ENCODE measurements at places on chromosomes 1 and 21. TPM values are rescaled to one million over a fixed set of nuclear protein-coding genes. Genes with fewer than 3 reads are reported as not detected.

RHD gene
- not detected for total RNA-seq

- H3K4me1 ChIP-seq: peaks cover 16% of the 10 kb centered on the region
- no peaks in the 10 kb centered on the region for H3K36me3 ChIP-seq
- H3K27ac ChIP-seq: peak overlapping the region; percentile 56
- H3K4me3 ChIP-seq: no peak overlapping the region
- peak; percentile 10 for DNase-seq
Observed at GRCh38 chr21:17002594-17003257, 510.1 kb upstream of the CXADR start.

GRCh38 chr1:35486858-35487408, 70.3 kb downstream of the KIAA0319L start:
- H3K27ac ChIP-seq: no peak overlapping the region
- H3K4me3 ChIP-seq: no peak overlapping the region
- no peaks in the 10 kb centered on the region for H3K27me3 ChIP-seq
- H3K36me3 ChIP-seq: no peaks in the 10 kb centered on the region
- no peaks in the 10 kb centered on the region for H3K4me1 ChIP-seq

TCHHL1 gene
- total RNA-seq: not detected

FCRL4 gene
- 0.48 TPM for total RNA-seq

- no peak overlapping the region for H3K27ac ChIP-seq
- H3K4me1 ChIP-seq: peaks cover 14% of the 10 kb centered on the region
- no peak overlapping the region for H3K4me3 ChIP-seq
- peak; percentile 77 for DNase-seq
- H3K27me3 ChIP-seq: no peaks in the 10 kb centered on the region
Observed at GRCh38 chr1:226697151-226697928, 41.7 kb downstream of the ITPKB start.

GRCh38 chr1:169488157-169488556, 2.4 kb upstream of the SLC19A2 start:
- no peak overlapping the region for H3K4me3 ChIP-seq
- no peaks in the 10 kb centered on the region for H3K36me3 ChIP-seq
- H3K27ac ChIP-seq: no peak overlapping the region
- H3K27me3 ChIP-seq: no peaks in the 10 kb centered on the region
- DNase-seq: no peak
- H3K4me1 ChIP-seq: peaks cover 30% of the 10 kb centered on the region

DNA sequence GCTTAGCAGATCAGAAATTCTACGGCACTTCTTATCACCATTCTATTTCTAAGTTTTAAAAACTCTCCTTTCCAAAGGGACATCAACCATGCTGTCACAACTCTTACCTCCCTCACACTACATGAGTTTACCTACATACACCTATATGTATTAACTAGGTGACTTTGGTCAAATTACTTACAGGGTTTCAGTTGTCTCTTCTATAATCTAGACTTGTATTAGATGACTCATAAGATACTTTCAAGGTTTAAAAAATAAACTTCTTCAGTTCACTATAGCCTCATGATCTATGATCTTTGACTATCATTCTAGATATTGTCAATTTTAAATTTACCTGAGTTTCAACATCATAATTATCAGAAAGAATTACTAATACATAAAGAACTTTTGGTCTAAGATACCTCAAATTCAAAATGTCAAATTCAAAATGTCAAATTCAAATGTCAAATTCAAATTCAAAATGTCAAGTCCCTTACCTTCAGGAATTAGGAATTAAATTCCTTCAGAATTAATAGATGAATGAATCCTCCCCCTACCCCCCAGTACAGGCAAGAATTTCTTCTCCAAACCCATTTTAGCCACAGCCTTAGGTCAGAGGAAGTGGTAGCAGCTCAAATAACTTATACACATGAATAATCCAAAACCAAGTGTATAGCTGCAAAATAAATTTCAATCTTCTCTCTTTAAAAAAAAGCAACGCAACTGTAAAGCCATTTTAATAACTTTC, 31.1 kb downstream of the OTUD7B start:
- H3K27me3 ChIP-seq: no peaks in the 10 kb centered on the region
- no peaks in the 10 kb centered on the region for H3K36me3 ChIP-seq
- no peak overlapping the region for H3K27ac ChIP-seq
- H3K4me3 ChIP-seq: no peak overlapping the region
- no peak for DNase-seq

EPHA10 gene
- 0.31 TPM for total RNA-seq
